ENCODE measurements at places on chromosomes 4 and X. TPM values are rescaled to one million over a fixed set of nuclear protein-coding genes. Genes with fewer than 3 reads are reported as not detected.

The SMAD1 gene
- 12.2 TPM for total RNA-seq

The HAND2 gene
- total RNA-seq = 1.1 TPM

The OPN1MW gene
- total RNA-seq = not detected

The CT45A1 gene
- total RNA-seq = not detected

The NUDT10 gene
- total RNA-seq = 1.3 TPM

The USP51 gene
- total RNA-seq = 6.3 TPM

The PTPN13 gene
- total RNA-seq = 12.5 TPM

The RHOXF1 gene
- total RNA-seq = not detected

The TMPRSS11E gene
- not detected for total RNA-seq

The PNCK gene
- total RNA-seq = 1.00 TPM

The FAM9B gene
- 0.44 TPM for total RNA-seq

The LETM1 gene
- total RNA-seq = 20.7 TPM

The CXCL9 gene
- total RNA-seq = 0.28 TPM

The SUPT20HL2 gene
- not detected for total RNA-seq

The SLC4A4 gene
- 0.66 TPM for total RNA-seq

The MSANTD1 gene
- total RNA-seq = 0.46 TPM

The NEXMIF gene
- total RNA-seq = 1.2 TPM

The LNX1 gene
- 8.9 TPM for total RNA-seq

The SLC34A2 gene
- not detected for total RNA-seq
